Aorta (tissue), 5 donors: ENCODE measurements at places on chromosomes 3 and 15. TPM values are rescaled to one million over a fixed set of nuclear protein-coding genes. Genes with fewer than 3 reads are reported as not detected.

- H3K36me3 ChIP-seq = no peaks in the 10 kb centered on the region
- no peak overlapping the region for H3K27ac ChIP-seq
- H3K4me3 ChIP-seq = no peak overlapping the region
- H3K4me1 ChIP-seq = no peaks in the 10 kb centered on the region
These were observed 87.6 kb downstream of the DPH6 start for GRCh38 chr15:35458176-35458856.

DNA sequence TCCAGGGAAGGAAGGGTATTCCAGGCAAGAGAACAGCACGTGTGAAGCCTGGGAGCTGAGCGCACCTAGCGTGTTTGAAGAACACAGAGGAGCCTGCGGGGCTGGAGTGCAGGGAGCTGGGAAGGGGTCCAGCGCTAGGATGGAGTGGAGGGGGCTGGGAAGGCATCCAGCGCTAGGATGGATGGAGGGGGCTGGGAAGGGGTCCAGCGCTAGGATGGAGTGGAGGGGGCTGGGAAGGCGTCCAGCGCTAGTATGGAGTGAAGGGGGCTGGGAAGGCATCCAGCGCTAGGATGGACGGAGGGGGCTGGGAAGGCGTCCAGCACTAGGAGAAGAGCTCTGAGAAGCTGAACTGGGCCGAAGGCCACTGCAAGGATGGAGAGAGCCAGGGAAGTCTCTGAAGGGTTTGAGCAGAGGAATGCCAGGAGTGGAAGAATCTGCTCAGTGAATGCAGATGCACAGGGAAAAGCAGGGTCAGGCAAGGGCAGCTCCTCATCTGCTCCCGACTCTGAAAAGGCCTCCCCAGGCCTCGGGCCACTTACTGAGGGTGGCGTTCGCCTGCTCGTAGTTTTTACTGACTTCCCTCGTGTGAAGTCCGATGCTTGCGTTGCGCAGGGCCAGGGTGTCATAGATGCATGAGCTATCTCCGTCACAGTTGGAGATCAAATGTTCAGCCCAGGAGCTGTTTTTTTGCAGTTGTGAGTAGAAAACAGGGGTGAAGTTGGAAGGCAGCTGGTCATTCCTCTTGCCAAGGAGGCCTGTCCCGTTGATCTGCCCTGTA is 39.8 kb downstream of the MUC20 start:
- no peaks in the 10 kb centered on the region for H3K4me1 ChIP-seq
- no peak for DNase-seq
- H3K4me3 ChIP-seq = no peak overlapping the region
- no peaks in the 10 kb centered on the region for H3K36me3 ChIP-seq

DNA sequence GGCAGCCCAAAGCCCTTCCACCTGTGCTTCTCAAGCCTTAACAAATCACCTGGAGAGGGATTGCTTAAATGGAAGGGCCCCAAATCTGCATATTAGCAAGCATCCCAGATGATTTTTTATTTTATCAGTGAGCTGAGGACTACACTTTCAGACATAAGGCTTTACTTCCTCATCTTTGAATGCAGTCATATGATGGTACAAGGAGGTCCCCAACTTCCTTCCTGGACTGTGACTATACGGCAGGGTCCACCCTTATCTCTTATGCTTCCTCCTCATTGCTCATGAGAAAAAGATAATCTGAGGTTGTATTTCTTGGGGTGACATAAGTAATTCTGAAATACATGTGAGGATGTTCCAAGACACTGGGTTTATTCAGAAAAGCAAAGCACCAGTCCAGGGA is 13.7 kb upstream of the HEG1 start:
- no peaks in the 10 kb centered on the region for H3K27me3 ChIP-seq
- DNase-seq = no peak
- no peaks in the 10 kb centered on the region for H3K36me3 ChIP-seq
- H3K4me3 ChIP-seq = no peak overlapping the region

DNA sequence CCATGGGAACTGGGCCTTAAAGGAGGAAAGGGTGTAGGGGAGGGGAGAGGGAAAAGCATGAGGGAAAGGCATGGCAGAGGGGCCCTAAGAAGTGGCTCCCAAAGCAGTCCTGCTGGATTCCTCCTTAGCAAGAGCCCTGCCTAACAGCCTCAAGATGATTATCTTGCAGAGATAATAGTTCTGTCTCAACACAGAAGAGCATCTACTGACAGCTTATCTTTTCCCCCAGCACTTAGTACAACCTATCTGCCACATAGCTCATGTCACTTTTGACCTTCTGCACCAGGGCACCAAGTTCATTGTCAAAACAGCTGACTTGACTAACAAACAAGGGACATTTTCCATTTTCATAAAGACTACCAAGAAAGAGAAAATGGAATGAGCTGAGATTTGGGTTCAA is 86.3 kb downstream of the ANP32A start:
- no peaks in the 10 kb centered on the region for H3K27me3 ChIP-seq

DNA sequence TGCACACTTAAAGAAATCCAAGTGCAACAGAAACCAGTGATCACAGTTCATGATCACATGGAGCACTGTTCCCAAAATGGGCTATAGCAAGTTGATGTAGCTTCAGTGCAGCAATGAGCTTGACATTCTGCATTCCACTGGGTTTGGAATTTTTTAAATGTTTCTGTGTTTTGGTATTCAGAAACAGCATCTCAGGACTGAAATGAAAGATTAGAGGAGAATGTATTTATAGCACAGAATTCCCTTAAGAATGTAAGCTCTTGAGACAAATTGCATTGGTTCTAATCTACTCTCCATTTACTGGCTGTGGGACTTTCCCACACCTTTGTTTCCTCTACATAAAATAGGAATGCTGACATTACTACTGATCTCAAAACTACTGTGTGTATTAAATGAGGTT is 162.7 kb downstream of the FGF12 start:
- no peak overlapping the region for H3K27ac ChIP-seq
- H3K27me3 ChIP-seq = no peaks in the 10 kb centered on the region
- no peaks in the 10 kb centered on the region for H3K36me3 ChIP-seq
- H3K4me3 ChIP-seq = no peak overlapping the region

- no peaks in the 10 kb centered on the region for H3K36me3 ChIP-seq
- DNase-seq = peak; percentile 48
- no peaks in the 10 kb centered on the region for H3K27me3 ChIP-seq
- H3K27ac ChIP-seq = no peak overlapping the region
- no peaks in the 10 kb centered on the region for H3K4me1 ChIP-seq
- no peak overlapping the region for H3K4me3 ChIP-seq
These were observed 25.9 kb upstream of the SLC41A3 start for GRCh38 chr3:126109880-126110235.

DNA sequence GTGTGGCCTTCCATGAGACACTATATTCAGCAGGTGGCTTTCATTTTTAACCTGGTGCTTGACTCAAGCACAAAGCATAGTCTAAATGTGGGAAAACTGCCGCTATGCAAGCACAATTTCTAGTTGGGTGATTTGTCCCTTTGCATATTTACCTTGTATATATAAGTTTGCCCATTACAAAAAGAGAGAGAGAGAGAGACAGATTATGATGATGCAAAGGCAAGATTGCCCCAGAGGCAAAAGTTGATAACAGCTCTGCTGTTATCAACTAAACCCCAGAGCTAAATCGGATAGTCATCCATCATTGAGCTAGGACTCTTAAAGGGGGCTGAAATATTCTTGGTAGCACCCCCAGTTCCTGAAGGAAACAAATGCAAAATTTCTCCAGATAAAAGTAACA is 141.5 kb downstream of the AQP9 start:
- DNase-seq = no peak
- H3K27me3 ChIP-seq = no peaks in the 10 kb centered on the region
- no peaks in the 10 kb centered on the region for H3K4me1 ChIP-seq

GRCh38 chr15:26974120-26974780 is 3.3 kb downstream of the GABRG3 start:
- no peak for DNase-seq
- no peak overlapping the region for H3K4me3 ChIP-seq
- no peak overlapping the region for H3K27ac ChIP-seq
- H3K36me3 ChIP-seq = no peaks in the 10 kb centered on the region
- no peaks in the 10 kb centered on the region for H3K4me1 ChIP-seq

- H3K36me3 ChIP-seq = no peaks in the 10 kb centered on the region
- H3K27ac ChIP-seq = no peak overlapping the region
- H3K27me3 ChIP-seq = no peaks in the 10 kb centered on the region
- no peak for DNase-seq
- H3K4me1 ChIP-seq = no peaks in the 10 kb centered on the region
These were observed 107.8 kb downstream of the MEGF11 start for GRCh38 chr15:66145726-66146182.

GRCh38 chr3:120450600-120451271 is at the start of gene FSTL1:
Gene FSTL1, minus strand, starts transcription at chr3:120450992. Its CDS starts 246 bp downstream, at chr3:120450746.
- peak within 1 kb of the TSS; percentile 90 for H3K4me3 ChIP-seq
- DNase-seq = peak; percentile 79
- H3K4me1 ChIP-seq = no peaks in the 10 kb centered on the region
- H3K36me3 ChIP-seq = no peaks in the 10 kb centered on the region
- no peaks in the 10 kb centered on the region for H3K27me3 ChIP-seq

GRCh38 chr3:161336661-161337060 is 34.7 kb downstream of the SPTSSB start:
- no peak for DNase-seq
- H3K36me3 ChIP-seq = no peaks in the 10 kb centered on the region
- H3K4me3 ChIP-seq = no peak overlapping the region
- H3K27me3 ChIP-seq = no peaks in the 10 kb centered on the region
- no peak overlapping the region for H3K27ac ChIP-seq

DNA sequence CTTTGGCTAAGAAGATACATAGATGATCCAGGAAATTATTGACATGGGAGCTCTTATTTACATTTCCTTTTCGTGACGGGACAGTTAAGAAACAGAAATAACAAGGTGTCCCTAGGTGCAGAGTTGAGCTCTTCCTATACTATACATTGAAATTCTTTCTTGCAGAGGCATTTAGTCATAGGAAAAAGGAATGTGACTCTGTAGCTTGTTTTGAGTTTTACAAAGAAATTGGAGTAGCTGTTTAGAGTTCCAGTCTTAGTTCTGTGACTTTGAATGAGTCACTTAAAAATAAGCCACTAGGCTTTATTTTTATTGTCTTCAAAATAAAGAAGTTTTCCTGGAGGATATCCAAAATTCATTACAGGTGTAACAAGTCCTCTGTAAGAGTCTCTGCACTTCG is 723.5 kb upstream of the SGO1 start:
- no peak overlapping the region for H3K4me3 ChIP-seq
- no peak overlapping the region for H3K27ac ChIP-seq
- no peak for DNase-seq
- no peaks in the 10 kb centered on the region for H3K36me3 ChIP-seq

DNA sequence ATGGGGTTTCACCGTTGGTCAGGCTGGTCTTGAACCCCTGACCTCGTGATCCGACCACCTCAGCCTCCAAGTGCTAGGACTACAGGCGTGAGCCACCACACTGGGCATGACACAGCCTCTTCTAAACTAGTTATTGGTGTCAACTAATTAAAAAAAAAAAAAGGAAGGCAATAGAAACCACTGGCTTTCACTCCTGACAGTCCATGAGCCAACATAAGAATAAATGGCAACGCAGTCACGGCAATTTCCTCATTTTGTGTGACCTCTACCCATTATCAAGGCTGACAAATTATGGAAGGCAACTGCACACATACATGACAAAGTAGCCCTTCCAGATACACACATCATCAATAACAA is 5.9 kb downstream of the ARHGEF3 start:
- H3K27me3 ChIP-seq = no peaks in the 10 kb centered on the region
- H3K4me1 ChIP-seq = no peaks in the 10 kb centered on the region
- H3K27ac ChIP-seq = no peak overlapping the region

- H3K27me3 ChIP-seq = no peaks in the 10 kb centered on the region
- H3K36me3 ChIP-seq = no peaks in the 10 kb centered on the region
- peaks cover 5% of the 10 kb centered on the region for H3K4me1 ChIP-seq
- no peak overlapping the region for H3K4me3 ChIP-seq
- peak overlapping the region; percentile 49 for H3K27ac ChIP-seq
These were observed 71.2 kb downstream of the ITGA11 start for GRCh38 chr15:68360721-68361120.

DNA sequence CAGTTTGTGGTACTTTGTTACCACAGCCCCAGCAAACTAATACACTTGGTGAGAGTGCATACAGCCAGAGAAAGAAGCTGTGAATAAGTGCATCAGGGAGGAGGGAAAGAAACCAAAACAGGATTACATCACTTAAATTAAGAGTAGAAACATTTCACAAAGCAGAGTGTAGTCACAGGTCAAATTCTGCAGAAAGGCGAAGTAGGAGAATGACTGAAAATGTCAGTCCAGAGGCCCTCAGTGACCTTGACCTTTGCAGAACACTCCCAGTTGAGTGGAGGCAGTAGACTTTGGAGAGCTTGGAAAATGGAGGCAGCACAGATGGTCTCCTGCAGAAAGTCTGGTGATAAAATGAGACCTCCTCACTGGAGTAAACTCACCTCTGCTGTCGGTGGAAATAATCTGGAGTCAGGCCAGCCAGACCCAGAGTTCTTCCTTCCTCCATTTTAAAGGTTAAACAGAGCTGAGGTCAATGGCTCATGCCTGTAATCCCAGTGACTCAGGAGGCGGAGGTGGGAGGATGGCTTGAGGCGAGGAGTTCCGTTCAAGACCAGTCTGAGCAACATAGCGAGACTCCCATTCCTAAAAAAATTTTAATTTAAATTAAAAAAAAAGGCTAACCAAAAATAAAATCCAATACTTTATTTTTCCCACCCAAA is 5.0 kb downstream of the CD86 start:
- H3K4me1 ChIP-seq = no peaks in the 10 kb centered on the region
- DNase-seq = no peak
- H3K27ac ChIP-seq = no peak overlapping the region
- H3K4me3 ChIP-seq = no peak overlapping the region
- H3K27me3 ChIP-seq = no peaks in the 10 kb centered on the region
- H3K36me3 ChIP-seq = no peaks in the 10 kb centered on the region

Gene NCEH1
- 10.2 TPM for total RNA-seq

Gene SNRPN
- total RNA-seq = 112 TPM

Gene HOMER2
- 2.3 TPM for total RNA-seq

Gene CLDN16
- total RNA-seq = not detected

Gene CCDC66
- total RNA-seq = 51.5 TPM

Gene LEKR1
- total RNA-seq = 0.30 TPM

Gene SLC33A1
- 27.1 TPM for total RNA-seq

Gene TNFAIP8L3
- total RNA-seq = 48.4 TPM
